ENCODE measurements at places on chromosomes 13 and 19. TPM values are rescaled to one million over a fixed set of nuclear protein-coding genes. Genes with fewer than 3 reads are reported as not detected.

The ZNF99 gene
- not detected for total RNA-seq

GRCh38 chr13:99352351-99353245, 45.4 kb upstream of the GPR183 start:
- no peak for DNase-seq

DNA sequence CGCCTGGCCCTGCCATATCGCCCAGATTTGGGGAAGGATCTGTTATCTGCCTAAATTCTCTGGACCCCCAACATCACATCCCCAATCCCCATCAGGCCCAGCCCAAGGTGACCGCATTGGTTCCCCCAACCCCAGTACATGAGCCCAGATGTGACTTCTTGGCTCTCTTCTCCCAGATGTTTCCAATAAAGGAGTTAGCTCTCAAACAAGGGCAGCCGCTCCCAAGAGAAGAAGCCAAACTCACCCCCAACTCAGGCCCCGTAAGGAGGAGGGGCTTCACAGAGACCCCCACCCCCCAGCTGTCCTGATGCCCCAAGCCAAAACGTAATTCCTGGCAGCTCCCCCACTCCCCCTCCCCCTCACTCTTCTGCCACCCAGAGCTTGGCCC, 6.9 kb downstream of the FBN3 start:
- DNase-seq = no peak

- DNase-seq = peak; percentile 5
These were observed 125.7 kb upstream of the NBEA start for GRCh38 chr13:34816245-34816884.

DNA sequence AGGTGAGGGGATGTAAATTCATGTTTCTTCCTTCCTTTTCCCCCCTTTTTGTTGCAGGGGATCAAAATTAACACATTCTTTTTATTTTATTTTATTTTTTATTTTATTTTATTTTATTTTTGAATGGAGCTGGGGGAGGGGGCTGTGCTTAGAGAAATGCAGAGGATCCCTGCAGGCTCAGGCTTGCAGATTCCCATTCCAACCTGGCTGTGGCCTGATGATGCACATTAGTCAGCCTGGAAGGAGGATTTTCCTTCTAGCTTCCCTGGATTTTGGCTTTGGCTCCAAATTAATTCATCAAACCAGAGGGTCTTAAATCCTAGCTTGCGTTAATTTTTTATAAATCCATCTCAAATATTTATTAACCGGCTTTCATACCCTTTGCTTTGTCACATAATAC, 67.0 kb downstream of the FREM2 start:
- DNase-seq = no peak

DNA sequence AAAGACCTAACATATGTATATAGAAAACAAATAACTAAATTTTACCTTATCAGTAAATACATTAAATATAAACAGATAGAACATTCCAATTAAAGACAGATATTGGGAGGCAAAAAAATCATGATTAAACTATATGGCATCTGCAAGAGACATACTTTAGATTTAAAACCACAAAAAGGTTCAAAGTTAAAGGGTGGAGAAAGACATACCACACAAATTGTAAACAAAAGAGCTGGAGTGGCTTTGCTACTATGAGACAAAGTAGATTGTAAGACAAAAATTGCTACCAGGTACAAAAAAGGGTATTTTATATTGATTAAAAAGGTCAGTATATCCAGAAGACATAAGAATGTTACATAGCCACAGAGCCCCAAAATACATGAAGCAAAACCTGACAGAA, 200.2 kb downstream of the KCNRG start:
- DNase-seq = no peak

The SLC7A9 gene
- total RNA-seq = 0.92 TPM

The PRR22 gene
- total RNA-seq = 4.9 TPM

DNA sequence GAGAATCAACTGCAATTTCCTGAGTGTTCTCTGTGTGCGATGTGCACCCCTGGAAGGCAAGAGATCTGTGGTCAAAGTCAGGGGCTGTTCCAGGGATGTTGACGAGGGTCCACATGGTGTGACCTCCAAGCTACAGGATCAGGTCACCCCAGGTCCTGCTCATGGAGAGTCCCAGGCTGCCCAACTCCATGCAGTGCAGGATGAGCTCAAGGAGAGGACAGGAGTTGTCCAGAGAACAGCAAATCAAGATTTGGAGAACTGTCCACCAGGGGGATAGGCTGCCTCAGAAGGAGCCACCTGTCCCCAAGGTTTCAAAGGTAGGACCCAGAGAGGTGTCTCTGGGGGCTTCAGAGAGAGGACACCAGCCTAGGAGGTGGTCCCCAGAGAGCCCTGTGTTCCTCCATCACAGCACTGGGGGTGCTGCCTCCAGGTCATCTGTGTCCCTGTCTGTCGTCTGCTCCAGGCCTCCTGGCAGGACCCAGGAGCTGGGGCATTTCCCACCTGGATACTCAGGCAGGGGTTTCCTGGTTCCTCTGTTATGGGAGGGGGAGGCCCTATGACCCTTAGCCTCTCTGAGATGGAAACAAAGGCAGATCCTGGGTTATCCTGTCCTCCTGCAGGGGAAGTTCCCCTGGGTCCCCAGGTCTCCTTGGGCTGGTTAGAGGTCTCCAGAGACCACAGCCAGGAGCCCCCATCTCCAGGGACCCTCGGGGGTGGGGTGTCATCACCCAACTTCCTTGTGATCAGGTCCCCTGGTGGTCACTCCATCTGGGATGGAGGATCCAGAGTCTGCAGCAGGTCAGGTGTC, 2.1 kb upstream of the CEACAM7 start:
- no peak for DNase-seq

DNA sequence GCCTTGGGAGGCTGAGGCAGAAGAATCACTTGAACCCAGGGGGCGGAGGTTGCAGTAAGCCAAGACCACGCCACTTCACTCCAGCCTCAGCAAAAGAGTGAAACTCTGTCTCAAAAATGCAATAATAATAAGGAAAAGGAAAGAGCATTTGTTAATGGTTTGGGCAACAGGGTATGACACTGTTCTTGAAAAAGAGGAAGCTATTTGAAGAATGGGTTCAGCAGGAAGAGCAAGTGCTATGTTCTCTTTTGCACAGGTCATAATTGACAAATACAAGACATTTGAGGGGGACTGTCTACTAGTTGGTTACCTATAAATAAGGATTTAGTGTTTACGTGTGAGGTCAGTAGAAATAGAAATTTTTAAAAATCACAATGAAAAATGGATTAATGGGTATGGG, 218.3 kb downstream of the DCT start:
- no peak for DNase-seq
